Stimulated activated CD8-positive, alpha-beta memory T cell treated with anti-CD3 and anti-CD28 coated beads, Interleukin-4, amount 100 ng/mL, for 1 hour (primary cell): ENCODE measurements at places on chromosomes 4 and X.

DNA sequence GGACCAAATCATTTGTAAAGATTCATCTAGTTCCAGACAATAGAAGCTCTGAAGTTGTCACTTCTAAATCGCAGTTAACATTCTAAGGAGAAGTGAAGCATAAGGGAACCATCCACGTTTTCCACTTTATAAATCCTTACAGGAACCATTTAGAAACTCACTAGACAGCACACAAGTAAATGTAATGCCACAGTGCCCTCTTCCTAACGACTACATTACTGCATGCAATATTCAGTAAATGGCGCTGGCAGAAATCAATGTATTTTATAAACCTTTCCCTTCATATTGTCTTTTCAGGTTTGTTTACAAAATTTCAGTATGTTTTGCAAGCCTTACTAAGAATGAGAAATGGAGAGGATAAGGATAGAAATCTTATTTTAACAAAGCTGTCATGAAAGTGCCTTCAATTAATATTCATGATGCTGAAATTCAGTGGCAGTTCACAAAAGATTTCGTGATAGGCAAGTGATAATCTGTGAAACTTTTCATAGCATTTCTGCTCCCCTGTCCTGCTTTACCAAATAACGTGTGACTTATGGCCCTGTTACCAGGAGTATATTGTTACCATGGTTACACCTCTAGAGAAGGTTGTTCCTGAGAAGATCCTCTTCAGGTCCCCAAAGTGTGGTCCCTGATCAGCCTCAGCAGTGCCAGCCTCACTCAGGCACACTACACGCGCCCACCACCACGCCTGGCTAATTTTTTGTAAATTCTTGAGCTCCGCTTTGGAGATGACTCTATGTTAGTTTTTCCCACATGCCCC, 54.2 kb downstream of the TMA16 start:
- no peak for DNase-seq

- no peak for DNase-seq
Measured at GRCh38 chr4:54215379-54216077, 13.6 kb upstream of the PDGFRA start.

DNA sequence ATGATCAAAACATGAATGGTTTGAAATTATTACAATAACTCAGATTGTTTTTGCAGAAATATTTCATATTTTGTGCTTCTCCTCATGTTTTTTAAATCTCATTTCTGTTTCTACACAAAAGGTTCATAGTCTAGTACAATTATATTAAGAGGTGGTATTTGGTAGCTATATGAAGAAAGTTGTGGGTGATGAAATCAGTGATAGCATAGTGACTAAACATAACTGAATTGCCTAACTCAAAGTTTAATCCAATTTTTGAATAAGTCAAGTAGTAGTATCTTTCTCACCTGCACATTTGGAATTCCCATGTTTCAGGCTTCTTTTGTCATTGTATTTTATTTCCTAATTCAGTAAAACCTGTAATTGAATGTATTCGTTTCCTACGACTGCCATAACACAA, 648.7 kb downstream of the GRID2 start:
- no peak for DNase-seq

DNA sequence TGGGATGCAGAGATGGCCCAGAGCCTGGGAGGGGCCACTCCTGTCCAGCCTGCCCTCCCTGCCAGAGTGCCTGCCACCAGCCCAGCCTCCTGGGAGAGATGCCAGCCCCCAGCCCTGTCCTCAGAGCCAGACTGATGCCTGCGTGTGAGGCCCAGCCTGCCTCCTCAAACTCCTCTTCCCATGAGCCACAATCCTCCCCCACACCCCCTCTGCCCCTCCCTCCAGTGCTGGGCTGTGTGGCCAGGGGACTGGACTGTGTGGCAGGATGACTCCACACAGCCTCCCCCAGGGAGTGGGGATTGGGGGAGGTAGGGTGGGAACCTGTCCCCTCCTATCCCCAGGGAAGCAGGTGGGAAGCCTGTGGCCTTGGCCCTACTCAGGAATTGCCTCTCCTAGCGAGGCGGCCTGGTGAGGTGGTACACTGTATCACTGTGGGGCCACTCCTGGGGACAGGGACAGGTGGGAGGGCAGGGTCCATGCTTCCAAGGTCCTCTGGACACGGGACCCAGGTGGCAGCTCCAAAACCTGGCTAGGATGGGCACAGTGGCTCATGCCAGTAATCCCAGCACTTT, 4.3 kb upstream of the SH3BP2 start:
- DNase-seq, result no peak

- no peak for DNase-seq
Measured at GRCh38 chr4:186593587-186593973, 38.2 kb upstream of the MTNR1A start.

- no peak for DNase-seq
Measured at GRCh38 chr4:141058591-141059512, 74.4 kb downstream of the RNF150 start.

- no peak for DNase-seq
Measured at GRCh38 chr4:184669251-184669650, 19.7 kb downstream of the PRIMPOL start.
